HT1080 (cell line): ENCODE measurements at places on chromosomes 7 and 10. TPM values are rescaled to one million over a fixed set of nuclear protein-coding genes. Genes with fewer than 3 reads are reported as not detected.

DNA sequence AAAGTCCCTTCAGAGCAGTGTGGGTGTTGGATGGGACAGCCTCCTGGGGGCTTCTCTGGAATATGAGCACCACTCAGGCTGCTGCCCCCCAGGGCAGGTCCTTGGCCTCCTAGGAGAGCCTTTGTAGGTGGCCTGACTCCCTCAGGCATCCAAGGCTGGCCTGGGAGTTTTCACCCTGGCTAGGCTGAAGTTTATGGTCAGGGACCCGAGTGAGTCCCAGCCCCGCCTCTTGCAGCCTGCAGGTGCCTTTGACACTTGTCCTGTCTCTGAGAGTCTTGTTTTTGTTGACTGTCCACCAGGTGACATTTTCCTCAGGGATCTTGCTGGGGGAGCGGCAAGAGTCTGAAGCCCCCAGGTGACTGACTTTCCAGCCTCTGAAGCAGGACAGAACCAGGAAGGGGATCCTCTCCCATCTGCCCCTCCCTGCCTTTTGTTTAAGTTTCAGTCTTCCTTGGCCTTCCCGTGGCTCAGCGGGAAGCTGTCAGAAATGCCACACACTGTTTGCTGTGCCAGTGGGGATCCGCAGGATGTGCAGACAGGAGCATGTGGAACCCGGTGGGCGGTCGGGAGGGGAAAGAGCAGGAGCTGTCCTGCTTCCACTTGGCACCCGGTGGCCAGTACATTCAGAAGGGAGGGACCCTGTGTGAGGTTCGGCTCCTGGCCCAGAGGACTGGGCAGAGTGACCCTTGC, 59.5 kb downstream of the LRRC18 start:
- no peak for DNase-seq

- DNase-seq, result peak; percentile 75
Observed at GRCh38 chr10:34319197-34319846, 495.8 kb downstream of the PARD3 start.

DNA sequence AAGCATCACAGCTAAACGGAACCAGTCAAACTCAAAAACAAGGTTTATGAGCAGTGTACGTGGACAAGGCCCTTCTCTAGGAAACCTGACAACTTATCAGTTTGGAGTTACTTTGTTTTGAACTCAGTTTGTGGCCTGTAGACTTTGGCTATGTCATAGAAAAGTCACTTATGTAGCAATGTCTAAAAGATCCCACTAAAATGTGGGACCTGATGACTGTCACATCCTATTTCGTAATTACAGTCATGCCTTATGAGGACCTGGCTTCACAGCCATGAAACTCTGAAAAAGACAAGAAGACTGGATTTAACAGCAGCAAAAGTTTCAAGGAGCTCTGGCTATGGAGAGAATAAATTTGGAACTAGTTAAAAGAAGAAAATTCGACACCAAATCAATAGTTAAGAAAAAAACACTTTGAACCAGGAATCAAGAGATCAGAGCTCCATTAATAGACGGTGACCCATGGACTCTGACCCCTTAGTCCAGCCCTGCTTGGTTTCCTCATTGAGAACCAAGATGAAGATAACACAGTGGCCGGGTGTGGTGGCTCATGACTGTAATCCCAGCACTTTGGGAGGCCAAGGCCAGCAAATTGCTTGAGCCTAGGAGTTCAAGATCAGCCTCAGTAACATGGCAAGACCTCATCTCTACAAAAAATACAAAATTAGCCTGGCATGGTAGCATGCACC, 204.3 kb downstream of the SFMBT2 start:
- no peak for DNase-seq

- no peak for DNase-seq
Observed at GRCh38 chr7:156173748-156174353, 361.6 kb upstream of the SHH start.

- peak; percentile 55 for DNase-seq
Observed at GRCh38 chr7:79453558-79454360, at the start of gene MAGI2. MAGI2 (minus strand) TSS chr7:79453667; CDS start chr7:79453320, 347 bp downstream.

GRCh38 chr7:158387546-158387891, 200.1 kb downstream of the PTPRN2 start:
- DNase-seq, result no peak

Gene ST8SIA6
- 0.03 and 0.10 TPM in 2 replicates for total RNA-seq

- no peak for DNase-seq
Observed at GRCh38 chr7:99340659-99341058, 15.0 kb downstream of the ARPC1A start.

DNA sequence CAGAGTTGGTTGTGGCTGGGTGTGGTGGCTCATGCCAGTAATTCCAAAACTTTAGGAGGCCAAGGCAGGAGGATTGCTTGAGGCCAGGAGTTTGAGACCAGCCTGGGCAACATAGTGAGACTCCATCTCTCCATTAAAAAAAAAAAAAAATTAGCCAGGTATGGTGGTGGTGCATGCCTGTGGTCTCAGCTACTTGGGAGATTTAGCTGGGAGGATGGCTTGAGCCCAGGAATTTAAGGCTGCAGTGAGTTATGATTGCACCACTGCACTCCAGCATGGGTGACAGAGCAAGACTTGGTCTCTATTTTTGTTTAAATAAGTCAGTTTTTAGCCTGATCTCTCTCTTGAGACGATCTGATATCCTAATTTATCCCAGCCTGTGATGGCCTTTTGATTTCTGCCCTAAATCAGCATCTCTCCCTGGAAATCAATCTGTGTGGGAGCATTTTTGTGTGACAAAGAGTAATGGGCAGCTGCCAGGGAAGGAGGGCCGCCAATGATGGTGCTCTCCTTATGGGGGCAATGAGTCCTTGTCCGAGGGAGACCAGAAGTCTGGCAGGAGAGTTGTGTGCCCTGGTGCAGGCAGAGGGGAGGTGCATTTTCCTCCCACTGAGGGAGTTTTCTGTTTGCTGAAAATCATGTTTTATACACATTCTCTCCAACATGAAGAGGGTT, 111.0 kb downstream of the NRP1 start:
- no peak for DNase-seq

DNA sequence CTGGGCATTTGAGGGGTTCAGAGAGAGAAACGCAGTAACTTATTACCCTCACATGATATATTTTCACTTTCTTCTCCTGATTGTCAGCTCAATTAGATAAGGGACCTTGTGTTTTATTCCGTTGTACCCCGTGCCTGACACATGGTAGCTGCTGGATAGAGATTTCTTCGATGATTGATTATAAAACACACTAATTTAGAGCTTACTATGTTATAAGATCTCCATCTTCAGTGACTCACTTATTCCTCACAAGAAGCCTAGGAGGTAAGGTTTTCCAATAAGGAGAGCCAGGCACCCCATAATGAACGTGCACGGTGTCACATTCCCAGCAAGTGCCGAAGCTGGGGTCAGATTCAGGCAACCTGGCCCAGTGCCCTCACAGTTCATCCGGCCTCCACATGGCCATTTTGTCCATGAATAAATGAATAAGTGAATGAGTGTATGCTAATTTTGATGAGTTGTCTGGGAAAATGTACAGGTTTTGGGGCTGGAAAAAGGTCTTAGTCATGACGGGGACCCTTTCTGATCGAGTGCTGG, 138.1 kb upstream of the CDCA7L start:
- no peak for DNase-seq

GRCh38 chr10:89097226-89097625, 106.6 kb downstream of the FAS start:
- DNase-seq, result no peak

Gene PSMC2
- total RNA-seq, result 211 and 237 TPM in 2 replicates

DNA sequence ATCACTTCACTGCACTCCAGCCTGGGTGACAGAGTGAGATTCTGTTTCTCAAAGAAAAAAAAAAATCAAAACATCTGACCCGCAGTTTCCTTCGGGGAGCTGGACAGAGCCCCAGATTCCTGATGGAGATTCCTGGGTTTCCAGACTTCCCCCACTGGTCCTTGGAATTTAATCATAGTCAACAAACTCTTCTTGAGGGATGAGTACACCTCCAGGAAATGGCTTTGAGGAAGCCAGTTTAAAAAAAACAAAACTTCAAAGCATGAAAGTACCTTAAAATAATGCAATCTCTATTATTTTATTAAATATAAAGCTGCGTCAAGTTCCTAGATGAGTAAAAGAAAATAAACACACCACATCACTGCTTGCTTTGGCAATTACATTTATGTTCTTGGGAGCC, 1.2 kb upstream of the MAD1L1 start:
- DNase-seq, result no peak

Gene STK31
- 0.02 TPM in 1 of 2 replicates, not detected in the other for total RNA-seq

- DNase-seq, result peak; percentile 87
Observed at GRCh38 chr7:131238347-131238931, 89.2 kb upstream of the MKLN1 start.

Gene CD36
- total RNA-seq, result not detected in 2 replicates

DNA sequence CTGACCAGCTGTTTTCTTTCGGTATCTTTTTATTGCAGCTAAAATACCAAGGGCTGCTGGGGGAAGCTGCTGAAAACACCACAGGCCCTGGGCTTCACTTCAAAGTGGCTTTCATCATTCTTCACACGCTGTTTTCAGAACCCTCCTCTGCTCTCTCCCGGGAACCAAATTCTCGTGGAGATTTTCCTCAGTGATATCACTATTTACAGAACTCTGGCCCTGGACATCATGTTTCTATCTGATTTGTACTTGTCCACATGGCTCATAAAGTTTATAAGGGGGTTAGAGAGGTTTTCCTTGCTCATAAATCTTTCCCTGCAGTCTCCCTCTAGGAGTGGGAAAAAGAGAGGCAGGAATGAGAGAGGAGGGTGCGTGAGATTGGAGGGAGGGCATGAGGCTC, 177.4 kb upstream of the NPVF start:
- no peak for DNase-seq

DNA sequence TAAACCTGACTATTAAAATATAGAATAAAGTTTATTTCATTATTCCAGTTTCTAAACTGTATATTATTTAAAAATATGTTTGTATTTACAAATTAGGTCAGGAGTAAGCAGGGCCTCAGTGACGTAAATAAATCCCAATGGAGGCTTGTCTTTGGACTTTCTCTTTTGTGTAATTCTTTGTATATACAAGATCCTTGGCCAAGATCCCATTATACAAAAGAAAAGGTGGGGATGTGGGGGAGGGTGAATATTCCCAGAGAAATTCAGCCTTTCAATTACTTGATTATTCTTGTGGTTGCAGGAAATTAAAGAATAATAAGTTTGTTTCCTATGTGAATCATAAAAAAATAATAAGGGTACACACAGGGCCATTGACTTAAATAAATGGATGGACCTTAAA, 178.7 kb upstream of the PRPS1L1 start:
- DNase-seq, result no peak

Gene GIMAP6
- total RNA-seq, result 1.4 and 1.6 TPM in 2 replicates

DNA sequence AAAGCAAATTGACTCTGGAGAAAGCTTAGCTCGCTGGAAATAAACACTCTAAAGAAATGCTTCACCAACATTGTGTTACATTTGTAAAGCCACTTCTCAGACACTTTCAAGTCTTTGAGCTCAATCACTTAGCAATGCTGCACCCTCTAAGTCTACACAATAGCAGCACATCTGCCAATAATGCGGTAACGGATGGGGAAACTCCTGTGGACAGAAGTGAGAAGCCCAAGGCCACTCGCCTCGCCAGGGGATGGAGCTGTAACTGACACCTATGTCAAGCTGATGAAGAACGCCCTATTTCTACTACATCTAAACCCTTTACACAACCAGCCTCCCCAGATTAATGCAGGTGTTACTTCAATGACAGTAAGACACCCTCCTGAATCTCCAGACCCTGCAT, 167.7 kb downstream of the SFMBT2 start:
- DNase-seq, result no peak
